ENCODE measurements at places on chromosomes 1 and 21. TPM values are rescaled to one million over a fixed set of nuclear protein-coding genes. Genes with fewer than 3 reads are reported as not detected.
A peak's percentile ranks its signal among the peaks of the same experiment; 100 is the strongest.

DNA sequence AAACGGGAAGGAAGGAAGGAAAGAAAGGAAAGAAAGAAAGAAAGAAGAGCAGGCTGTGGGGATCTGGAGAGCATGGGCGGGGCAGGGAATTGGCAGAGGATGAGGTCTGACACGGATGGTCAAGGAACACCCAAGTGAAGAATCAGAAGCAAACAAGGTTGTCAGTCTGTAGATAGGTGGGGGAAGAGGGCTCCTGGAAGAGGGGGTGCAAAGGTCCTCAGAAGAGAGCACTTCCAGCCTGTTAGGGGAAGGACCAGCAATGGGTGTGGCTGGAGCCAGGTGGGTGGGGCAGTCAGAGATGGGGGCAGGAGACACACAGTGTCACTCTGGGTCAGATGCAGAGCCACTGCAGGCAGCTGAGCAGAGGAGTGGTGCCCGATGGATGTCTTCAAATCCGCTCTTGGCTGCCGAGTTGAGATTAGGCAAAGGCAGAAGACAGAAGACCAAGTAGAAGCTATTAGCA is 11.0 kb upstream of the PLA2G2C start:
- DNase-seq = no peak

GRCh38 chr1:95547005-95547404 is 313.0 kb downstream of the RWDD3 start:
- DNase-seq = no peak

- DNase-seq = no peak
These were observed 72.7 kb downstream of the DIRAS3 start for GRCh38 chr1:67977756-67978155.

DNA sequence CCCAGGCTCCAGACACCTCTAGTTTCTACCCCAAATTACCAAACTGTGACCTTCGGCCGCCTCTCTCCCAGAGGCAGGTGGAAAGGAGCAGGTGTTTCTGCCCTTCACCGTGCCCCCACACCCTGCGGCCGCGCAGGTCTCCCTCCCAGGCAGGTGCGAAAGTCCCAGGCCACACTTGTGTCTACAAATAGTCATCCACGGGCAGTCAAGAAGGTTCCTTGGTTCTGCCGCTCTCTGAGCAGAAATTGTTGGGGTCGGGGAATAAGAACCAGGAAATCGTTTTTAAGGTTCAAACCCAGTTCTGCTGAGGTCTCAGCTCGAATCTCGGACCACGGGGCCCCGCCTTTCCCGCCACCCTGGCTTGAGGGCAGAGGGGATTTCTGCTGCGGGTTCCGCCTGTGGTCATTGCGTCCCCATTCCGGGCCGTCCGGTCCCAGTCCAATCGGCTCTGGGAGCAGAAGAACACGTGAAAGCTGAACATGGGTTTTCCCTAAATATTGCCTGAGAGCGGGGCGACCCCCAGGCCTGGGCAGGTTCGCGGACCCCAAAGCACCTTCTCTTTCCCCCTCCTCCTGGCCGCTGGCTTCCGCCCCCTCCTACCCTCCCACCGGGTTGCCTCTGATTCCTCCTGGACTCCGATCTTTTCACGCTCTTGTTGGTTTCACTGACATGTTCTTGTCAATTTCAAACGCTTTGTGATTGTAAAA is 1.2 kb upstream of the ATF3 start:
- DNase-seq = peak; percentile 58

- no peak for DNase-seq
These were observed 1757.9 kb downstream of the BRINP3 start for GRCh38 chr1:188719735-188720134.

GRCh38 chr1:12031039-12031980 is 12.0 kb downstream of the MIIP start:
- DNase-seq = peak; percentile 73

DNA sequence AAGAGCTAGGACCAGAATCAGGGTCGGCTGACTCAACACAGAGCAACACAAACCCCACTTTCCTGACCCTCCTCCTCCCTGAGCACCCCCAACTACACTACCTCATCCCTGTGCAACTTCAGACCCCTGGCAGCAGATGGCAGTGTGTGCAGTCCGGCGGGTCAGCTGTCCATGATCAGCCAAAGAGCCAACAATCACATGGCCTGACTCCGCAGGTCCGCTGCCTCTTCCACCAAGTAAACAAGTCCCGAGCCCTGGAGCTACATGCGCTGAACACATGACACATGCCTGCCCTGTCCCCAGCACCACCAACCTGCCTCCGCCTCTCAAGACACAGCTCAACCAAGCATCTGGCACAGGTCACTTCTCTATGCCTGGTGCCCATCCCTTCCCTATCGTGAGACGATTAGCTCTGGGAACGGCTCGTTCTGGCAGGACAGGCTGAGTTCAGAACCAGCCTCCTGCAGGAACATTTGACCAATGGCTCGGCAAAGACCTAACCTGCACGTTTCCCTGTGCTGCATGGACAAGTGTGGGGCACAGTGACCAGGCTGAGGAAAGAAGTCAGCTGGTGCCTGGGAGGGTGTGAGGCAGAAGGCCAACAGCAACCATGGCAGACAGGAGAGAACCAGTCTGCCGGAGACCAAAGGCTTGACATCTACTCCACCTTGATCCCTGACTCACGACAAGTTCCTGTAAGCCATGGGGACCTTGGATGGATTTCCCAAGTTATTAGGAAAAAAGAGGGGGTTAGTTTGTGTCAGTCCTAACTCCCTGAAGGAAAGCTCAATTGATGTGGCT is 60.3 kb downstream of the CD46 start:
- no peak for DNase-seq

GRCh38 chr1:58768971-58769808 is 14.7 kb downstream of the JUN start:
- DNase-seq = no peak

DNA sequence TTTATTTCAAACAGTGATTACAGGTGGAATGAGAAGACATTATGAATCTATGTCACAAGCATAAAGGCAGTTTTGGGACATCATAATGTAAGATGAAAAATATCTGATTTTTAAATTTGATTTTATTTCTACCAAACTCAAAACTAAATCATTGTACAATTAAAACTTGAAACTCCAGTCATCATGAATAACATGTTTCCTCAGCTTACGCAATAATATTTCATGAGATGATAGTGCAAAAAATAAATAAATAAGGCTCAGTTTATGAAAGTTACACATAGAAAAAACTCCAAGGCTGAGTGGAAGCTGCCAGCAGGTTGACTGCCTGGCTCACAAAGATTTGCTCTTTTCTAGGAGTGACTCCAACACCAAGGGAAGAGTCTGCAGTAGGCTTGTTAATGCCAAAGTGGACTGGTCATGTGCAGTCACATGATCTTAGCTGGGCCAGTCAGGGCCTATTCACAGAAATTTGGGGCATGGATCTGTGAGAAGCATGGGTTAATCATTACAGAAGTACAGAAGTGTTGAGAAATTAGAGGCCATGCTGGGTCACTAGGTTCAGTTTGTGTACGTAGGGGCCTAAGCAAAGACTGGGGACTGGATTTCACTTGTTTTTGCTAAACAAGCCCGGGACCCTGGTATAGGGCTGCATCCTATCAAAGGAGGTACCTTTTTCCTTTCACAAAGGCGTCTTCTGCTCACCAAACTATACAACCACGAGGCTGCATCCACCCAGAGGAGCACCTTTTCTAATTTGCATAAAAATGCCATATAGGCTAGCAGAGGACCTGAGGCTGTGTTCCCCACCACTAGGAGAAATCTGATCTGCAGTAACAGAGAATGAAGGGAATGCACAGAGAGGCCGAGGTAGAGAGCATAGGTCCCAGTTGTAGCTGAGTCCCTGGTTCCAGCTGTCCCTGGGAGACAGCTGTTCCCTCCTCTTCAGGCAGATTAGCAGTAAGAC is 4.9 kb upstream of the ABCA4 start:
- DNase-seq = no peak

GRCh38 chr1:88029899-88030298 is 654.2 kb upstream of the PKN2 start:
- DNase-seq = no peak

DNA sequence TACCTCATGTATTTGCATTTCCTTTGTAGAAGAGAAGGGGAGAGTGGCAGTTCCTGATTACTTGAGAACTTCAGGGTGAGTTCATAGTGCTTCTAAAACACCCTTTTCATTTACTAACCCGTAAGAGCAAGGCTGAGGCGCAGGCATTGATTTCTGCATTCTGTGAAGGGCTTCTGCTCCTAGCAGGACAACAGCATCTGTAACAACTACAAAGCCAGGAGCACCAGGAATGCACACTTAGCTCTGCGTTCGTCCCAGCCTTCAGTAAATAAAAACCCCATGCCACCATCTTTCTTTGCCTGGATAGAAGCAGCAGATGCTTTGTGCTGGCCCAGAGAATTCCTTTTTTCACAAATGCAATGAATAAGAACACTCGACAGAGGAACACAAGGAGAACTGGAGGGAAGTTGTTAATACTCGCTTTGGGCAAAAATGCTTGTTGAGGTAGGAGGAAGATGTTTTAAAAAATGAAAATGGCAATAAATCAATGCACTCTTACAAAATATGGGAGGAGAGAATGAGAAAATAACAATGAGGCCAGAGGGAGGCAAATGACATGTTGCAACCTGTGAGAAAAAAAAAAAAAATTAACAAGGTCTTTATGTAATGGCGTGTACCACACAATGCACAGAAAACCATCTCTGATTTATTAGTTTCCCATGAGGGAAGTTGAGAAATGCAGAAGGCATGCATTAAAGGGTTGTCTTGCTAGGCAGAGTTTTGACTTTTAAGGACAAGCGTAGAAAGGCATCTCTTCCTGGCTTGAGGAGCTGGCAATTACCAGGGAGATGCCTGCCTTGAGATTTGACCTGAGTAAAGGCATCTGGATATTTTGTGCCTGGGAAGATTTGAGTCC is 418.8 kb downstream of the DISC1 start:
- DNase-seq = no peak

GRCh38 chr21:22827422-22827821 is 1829.2 kb downstream of the NCAM2 start:
- no peak for DNase-seq

- no peak for DNase-seq
These were observed 2.8 kb upstream of the SSU72 start for GRCh38 chr1:1577367-1578011.

DNA sequence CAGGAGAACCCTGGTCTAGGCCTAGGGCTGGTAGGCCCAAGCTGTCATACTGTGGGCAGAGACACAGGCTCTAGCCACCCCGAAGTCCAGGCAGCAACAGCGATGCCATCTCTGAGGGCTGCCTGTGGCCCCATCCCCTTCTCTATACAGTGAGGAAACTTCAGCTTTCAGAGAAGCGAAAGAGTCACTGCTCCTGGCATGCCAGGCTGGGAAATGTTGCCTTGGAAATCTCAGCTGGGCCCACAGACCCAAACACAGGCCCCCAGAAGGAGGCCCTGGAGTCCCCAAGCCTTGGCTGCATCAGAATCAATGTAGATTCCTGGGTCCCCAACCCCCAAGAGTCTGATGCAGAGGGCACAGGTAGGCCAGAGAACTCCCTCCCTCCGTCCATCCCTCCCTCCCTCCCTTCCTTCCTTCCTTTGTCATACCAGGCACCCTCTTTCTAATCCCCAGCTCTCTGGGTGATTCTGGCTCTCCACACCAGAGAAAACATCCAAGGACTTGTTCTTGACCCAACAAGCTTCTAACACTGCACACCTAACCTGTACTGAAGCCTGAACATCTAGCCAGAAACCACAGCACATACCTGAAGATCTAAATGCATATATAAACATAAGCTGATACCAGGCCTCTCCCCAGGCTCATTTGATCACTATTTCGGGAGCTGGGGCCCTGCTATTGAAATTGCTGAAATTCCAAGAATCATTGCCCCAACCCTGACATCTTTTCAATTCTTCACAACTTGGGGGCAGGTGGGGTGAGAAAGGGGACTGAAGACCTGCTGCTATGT is 143.2 kb upstream of the EDN2 start:
- DNase-seq = no peak

DNA sequence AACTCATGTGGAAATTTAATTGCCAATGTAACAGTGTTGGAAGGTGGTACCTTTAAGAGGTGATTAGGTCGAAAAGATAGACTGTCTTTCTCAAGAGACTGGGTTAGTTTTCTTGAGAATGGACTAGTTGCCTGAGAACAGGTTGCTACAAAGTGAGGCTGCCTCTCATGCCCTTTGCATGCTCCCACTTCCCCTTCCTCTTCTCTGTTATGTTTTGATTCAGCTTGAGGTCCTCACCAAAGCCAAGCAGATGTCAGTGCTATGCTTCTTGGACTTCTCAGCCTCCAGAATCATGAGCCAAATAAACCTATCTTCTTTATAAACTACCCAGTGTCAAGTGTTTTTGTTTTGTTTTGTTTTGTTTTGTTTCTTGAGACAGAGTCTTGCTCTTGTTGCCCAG is 187.0 kb upstream of the RUNX1 start:
- no peak for DNase-seq

DNA sequence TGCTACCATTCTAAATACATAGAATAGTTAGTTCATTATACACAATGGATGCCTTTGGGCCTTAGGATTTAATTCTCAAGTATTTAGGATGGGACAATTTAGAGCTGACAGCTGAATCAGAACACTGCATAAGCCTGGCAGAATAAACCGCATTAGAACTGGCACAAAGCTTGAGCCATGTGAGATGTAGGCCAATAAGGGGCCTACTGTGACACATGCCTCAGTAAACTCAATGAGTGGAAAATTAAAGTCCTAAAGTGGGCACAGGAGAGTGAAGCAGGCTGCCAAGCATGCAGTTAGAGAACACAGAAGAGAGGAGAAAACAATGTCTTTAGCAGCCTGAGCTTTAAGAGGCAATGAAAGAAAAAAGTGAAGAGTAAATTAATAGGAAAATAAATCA is 24.3 kb downstream of the SCYL3 start:
- no peak for DNase-seq

DNA sequence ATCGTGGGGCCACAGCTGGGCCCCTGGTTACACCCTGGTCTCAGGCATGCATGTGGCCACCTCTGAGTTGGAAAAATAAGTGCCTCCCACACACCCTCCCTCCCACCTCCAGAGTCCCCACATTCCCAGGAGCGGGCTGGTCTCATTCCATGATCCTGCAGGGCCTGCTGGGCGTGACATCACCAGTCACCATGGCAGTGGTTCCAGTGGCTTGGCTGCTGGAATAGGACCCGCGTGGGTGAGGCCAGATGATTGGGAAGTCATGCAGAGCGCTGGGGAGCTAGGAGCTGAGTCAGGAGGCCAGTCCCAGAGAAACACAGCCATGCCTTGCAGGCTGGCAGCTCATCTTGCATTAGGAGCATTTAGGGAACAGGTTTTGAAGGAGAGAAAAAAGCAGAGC is 125.4 kb upstream of the TMEM51 start:
- no peak for DNase-seq

GRCh38 chr21:15026370-15026769 is 38.4 kb downstream of the NRIP1 start:
- no peak for DNase-seq

GRCh38 chr1:21536218-21536617 is 27.0 kb downstream of the ALPL start:
- DNase-seq = no peak

Gene SELL
- polyA plus RNA-seq = not detected

Gene CELA3B
- polyA plus RNA-seq = not detected

Gene CACHD1
- polyA plus RNA-seq = 26.4 TPM

Gene IL10
- polyA plus RNA-seq = not detected

Gene FCRL5
- 2.6 TPM for polyA plus RNA-seq

Gene DCDC2B
- polyA plus RNA-seq = not detected

Gene TRMT1L
- polyA plus RNA-seq = 13.8 TPM

All from H1 (cell line).